ENCODE measurements at places on chromosomes 7 and 10.

- peak; percentile 85 for DNase-seq
Observed at GRCh38 chr10:61901829-61902444, 438 bp downstream of the ARID5B start.

DNA sequence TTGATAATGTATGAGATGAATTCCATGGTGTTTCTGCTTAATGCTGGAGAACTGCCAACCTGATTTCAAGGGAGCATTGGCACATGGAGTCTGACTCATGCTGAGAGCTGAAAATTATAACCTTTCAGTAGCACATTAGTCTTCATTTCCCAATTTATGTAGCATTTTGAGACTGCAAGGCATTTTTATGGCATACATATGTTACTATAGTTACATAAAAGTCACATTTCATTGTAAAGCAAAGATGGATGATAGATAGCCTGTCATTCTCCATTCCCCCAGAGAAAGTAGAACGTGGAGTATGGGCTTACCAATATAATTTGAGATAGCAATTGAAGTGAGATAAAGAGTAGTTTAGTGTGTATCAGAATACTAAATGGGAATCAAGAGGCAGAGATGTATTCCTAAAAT lies 103.1 kb downstream of the SLC16A9 start:
- DNase-seq: no peak

DNA sequence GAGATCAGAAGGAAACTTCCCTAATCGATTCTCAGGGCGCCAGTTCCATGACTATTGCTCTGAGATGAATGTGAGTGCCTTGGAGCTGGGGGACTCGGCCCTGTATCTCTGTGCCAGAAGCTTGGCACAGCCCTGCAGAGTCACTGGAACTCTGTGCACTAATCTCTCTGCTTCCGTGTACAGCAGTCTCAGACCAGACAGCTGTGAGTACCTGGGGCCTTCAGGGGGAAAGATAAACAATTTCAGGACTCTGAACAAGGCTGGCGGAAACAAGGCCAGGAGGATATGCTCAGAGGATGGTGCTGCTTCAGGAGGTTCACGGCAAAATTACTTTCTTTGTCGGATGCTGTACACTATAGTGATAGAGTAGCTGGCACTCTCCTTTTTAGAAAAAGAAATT lies 131.7 kb upstream of the PRSS58 start:
- DNase-seq: no peak

GRCh38 chr10:132691711-132692153 lies 94.2 kb downstream of the NKX6-2 start:
- no peak for DNase-seq

DNA sequence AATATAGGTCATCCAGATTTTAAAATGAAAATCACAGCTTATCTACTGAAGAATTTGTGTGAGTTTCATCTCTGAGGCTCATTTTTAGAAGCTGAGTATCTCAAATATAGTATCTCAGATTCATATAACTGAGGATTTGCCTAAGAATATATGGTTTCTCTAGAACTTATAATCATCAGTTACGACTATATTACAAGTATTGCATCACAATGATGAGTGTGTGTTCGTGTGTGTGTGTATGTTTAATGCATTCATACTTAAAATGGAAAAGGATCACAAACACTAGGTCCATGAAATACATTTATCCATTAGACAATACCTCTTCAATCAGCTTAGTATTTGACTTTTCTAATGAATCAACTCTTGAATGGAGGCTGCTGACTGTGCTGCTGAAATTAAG lies 21.3 kb downstream of the RUFY2 start:
- DNase-seq: no peak

- no peak for DNase-seq
Observed at GRCh38 chr7:77685233-77685632, 11.0 kb upstream of the RSBN1L start.

DNA sequence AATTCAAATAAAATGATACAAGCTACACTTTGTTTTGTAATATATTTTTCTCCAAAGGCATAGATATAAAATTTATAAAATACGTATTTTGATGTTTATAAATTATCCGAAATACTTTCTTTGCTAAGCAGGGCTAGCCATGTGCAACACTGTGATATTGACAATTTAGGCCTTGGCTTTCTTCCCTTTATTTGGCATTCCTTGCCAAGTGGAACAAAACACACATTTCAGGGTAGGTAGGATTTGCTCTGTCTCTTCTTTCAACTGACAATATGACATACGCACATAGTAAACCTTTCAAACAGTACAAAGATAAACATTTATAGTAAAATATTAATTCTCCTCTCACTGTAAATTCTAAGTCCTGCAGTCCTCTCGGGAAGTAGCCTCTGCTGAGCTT lies 103.3 kb upstream of the POT1 start:
- no peak for DNase-seq

DNA sequence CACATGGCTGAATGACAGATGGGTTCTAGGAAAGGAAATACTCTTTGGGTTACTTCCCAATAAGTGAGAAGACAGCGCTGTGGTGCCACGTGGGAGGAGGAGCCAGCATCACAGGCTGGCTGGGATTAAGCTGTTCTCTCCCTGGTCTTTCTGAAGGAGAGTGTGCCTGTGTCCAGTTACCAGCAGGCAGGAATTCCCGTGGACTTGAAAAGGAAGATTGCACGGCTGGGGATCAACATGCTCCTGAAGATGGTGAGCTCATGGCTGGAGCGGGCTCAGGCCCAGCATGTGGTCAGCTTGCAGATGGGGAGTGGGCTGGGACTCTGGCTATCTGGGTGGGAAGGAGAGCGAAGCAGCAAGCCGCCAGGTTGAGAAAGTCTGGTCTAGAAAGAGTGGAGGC lies 8.1 kb downstream of the ADCK2 start:
- no peak for DNase-seq

GRCh38 chr10:112708461-112708860 lies 241.6 kb upstream of the TCF7L2 start:
- DNase-seq: no peak

- no peak for DNase-seq
Observed at GRCh38 chr10:114684084-114684821, 26.2 kb upstream of the ABLIM1 start.

GRCh38 chr10:51501396-51501795 lies 198.0 kb downstream of the CSTF2T start:
- no peak for DNase-seq

- no peak for DNase-seq
Observed at GRCh38 chr7:4944939-4945338, 14.0 kb downstream of the MMD2 start.

DNA sequence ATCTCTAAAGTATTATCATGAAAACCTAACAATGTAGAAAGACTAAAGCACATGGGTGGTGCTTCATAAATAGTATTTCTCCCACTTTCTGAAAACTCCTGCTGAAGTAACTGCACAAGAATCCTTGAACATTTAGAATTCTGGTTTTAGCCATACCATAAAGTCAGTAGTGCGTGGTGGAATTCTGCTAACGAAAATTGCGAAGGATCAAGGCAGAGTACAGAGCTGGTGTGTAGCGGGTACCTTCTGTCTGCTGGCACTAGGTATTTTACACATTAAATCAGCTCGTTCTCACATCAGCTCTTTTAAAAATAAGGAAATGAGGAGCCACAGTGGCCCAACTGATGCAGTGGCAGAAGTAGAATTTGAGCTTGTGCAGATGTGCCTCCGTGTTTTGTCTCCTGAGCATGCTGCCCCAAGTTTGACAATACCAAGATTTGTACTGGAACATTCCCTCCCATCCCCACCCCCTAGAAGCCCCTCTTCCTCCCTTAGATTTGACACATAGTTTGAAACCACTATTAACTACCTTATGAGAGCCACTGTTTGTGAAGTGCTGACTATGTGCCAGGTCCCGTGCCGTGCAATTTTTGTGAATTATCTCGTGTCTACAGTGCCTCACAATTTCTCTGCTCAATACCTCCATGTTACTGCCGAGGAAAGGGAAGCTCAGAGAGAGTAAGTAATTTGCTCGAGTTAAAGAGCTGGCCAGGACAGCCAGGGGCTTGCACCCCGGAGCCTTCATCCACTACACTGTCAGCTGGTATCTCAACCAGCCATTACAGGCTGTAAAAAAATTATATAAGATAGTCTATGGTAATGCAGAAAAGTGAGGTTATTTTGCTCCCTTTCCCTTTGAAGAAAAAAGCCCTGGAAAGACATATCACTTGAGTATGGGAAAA lies 66.9 kb downstream of the EGFR start:
- no peak for DNase-seq

DNA sequence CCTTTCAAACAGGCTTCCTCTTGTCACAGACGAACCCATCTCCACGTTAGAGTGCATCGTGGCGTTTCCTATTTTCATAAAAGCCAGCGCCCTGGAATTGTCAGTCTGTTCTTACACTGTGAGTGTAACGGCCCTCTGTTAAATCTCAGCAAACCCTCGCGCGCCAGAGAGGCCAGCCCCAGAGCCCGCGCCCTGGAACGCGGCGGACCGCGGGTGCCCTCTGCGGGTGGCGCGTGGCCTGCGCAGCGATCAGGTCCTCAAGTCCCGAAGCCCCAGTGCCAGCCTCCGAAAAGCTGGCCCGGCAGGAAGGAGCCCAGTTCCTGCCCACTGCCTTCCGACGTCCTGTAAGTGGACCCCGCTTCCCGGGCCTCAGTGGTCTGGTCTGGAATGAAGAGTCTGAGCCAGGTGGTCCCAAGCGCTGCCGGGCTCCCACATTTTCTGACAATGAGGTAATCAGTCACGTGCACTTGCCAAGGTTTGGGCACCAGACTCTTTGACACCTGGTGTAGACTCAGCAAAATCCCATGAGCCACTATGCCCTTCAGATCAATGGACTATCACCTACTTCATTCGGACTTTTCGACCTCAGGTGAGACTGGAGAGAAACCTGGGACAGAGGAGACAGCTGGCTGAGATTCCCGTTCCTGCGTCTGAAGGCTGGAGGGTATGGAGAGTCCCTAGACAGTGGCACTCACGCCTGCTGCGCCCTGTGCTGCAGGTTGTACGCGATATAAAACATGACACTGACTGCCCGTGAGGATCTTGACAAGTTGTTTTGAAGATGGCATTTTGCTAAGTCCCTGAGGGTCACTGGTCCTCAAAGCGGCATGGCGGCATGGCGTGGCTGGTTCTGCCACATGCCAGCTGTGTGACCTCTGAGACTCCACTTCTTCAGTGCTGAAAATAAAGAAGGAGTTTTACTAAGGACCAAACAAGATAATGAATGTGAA lies 109.4 kb upstream of the LANCL2 start:
- peak; percentile 95 for DNase-seq

DNA sequence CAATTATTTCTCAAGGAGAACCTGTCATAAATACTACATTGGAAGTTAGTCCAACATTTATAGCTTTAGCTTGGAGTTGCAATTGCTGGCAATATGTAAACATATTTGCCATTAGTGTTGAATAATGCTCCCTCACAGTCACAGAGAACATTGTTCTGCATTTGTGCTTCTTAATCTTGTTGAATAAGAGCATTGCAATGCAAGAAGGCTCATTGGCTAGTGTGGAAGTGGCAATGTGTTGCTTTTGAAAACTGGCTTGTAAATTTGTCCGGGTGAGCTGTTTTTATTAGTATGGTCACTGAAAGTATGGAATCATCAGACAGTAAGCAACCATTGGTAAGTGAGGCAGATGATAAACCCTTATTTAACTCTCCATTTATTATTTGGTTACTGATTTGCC lies 47.7 kb upstream of the MBL2 start:
- no peak for DNase-seq

GRCh38 chr10:35480142-35480541 lies 125.0 kb upstream of the GJD4 start:
- DNase-seq: no peak

GRCh38 chr10:121134711-121135110 lies 283.5 kb downstream of the WDR11 start:
- DNase-seq: no peak

DNA sequence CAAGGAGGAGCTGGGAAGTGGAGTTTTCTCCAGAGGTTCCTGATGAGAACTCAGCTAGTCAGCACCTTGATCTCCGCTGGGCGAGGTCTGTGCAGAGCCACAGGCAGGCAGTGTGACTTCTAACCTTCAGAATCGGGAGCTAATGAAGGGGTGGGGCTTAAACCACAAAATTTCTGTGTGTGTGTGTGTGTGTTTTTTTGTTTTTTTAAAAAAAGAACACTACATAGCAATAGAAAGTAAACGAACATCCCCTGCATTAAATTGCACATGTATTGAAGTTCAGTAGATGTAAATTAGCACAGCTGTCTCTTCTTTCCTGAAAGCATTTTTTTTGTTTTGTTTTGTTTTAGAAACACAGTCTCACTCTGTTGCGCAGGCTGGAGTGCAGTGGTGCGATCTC lies 46.2 kb downstream of the RBM17 start:
- DNase-seq: no peak

DNA sequence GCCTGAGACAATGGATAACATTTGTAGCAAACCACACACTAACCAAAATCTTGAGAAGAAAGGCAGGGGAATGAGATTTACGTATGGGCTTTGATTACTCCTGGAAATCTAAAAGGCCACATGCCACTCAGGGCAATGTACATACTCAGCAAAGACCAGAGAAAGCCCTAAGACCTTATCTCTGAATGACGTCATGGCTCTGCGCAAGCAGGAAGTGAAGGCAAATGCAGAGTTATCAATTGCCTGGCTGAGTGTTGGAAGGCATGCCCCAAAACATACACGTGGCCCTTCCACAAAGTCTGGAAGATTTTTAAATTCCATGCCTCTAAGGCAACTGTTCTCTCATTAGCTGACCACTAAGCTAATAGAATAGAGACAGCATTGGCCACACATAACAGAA lies 90.9 kb upstream of the NRBF2 start:
- no peak for DNase-seq

DNA sequence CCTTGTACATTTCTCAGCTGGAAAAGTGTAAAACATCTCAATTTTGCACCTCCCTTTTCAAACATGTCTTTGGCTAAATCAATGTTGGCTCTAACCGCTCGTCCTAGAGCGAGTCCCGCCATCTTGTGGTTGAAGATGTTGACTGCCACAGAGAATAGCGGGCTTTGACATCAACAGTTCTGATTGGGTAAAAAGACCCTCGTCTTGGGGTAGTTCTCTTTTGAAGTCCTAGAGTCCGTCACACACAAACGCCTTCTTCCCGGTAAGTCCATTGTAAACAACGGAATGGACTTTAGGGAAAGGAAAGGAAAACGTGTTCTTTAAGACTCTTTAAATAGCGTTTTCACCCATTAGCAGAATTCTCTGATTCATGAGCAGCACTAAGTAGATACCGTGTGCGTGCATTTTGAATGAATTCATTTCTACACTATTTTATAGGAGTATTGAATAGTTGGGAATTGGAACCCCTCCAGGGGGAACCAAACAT lies 452 bp upstream of the RPP30 start:
- DNase-seq: peak; percentile 80

DNA sequence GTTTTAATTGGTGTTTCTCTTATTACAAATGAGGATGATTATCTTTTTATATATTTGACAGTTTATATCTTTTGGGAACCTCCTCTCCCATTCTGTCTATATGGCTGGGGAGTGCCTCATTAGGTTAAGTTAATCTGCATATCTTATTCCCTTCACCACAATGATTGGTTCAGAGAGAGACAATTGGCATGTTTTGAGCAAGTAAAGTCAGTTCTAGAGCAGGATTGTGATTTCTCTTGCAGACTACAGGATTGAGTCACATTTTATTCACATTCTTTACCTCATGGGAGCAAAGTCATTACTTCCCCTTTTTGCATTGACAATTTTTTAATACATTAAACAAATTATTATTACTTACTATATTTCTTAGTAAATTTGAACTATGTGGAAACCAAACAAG lies 345.6 kb downstream of the MDFIC start:
- DNase-seq: no peak
